ENCODE measurements at places on chromosomes 4 and X. TPM values are rescaled to one million over a fixed set of nuclear protein-coding genes. Genes with fewer than 3 reads are reported as not detected.

GRCh38 chrX:6041630-6042029 is 187.0 kb downstream of the NLGN4X start:
- no peak for DNase-seq

DNA sequence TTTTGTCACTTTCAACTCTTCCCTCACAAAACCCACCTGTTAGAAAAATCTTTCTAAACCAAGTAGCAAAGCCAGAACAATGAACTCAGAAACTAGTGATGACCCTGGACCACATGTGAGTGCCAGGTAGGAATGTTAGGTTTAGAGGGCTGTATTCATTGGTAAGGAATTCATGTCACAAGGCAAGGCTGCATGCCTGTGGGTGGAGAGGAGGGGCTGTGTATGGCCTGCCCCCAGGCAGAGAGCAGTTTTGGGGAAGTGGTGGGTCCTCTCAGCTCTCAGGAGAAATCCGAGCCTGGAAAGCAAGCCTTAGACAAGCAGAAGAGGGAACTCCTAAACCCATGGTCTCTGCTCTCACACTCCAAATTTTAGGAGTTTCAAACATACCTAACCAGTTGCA is 2.4 kb downstream of the RNF175 start:
- DNase-seq: no peak

DNA sequence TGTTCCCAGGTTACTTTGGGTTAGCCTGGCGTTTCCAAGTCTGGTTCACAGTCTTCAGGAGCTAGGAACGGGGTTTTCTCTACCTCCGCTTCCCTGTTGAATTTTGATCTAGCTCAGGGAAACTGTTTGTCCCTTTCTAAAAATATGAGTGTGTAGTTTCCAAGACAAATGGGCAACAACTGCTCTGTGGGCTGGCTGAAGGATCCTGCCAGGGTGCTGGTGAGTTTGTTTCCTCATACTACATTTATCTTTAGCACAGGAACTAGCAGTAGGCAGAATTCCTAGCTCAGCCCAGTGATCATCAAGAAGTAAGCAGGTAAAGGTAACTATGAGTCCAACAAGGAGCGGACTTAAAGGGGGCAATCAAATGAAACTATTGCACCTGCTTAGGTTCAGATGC is 13.3 kb upstream of the FAM47E start:
- DNase-seq: no peak

The CPLX1 gene
- 1.0 TPM for polyA plus RNA-seq

DNA sequence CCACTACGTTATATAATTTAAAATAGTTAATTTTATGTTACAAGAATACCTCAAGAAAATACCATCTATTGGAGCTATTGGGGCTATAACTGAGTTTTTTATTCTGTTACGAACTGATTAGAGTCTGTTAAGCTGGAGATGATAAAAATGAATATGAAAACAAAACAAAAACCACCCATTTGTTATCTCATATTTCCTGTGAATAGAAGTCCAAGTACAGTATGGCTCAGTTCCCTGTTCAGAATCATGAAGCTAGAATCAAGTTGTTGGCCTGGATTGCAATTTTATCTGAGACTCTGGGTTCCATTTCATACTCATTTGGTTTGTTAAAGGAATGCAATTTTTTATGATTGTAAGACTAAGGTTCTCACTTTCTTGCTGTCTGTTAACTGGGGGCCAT is 319.1 kb upstream of the PCDH18 start:
- no peak for DNase-seq

- DNase-seq: no peak
These were observed 17.1 kb downstream of the RCHY1 start for GRCh38 chr4:75497133-75497532.

GRCh38 chrX:153441296-153441695 is 4.6 kb downstream of the TREX2 start:
- DNase-seq: no peak

GRCh38 chrX:41491267-41492004 is 44.3 kb downstream of the NYX start:
- no peak for DNase-seq

GRCh38 chr4:26173619-26174018 is 147.2 kb upstream of the RBPJ start:
- DNase-seq: no peak

GRCh38 chrX:35726176-35726575 is 72.0 kb upstream of the MAGEB16 start:
- DNase-seq: no peak

DNA sequence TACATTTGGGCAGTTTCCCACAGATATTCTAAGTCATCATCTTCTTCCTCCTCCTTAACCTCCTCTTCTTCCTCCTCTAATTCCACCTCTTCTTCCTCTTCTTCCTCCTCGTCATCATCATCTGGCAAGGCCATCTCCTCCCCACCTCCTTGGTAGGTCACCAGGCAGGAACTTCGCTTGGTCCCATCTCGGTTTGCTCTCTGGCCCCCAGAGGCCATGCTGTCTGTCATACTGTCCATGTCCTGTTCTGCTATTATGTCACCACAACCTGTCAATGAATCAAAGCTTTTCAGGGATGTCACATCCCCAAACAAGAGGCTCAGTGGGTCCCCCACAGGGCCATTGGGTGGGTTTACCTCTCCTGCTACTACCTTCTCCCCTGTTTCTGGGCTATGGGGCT is 13.5 kb downstream of the AMER1 start:
- no peak for DNase-seq

The PRICKLE3 gene
- 6.5 TPM for polyA plus RNA-seq

- no peak for DNase-seq
These were observed 617.1 kb upstream of the INTU start for GRCh38 chr4:127015667-127016117.

The TRIM61 gene
- polyA plus RNA-seq: 7.7 TPM

- no peak for DNase-seq
These were observed 13.7 kb downstream of the XG start for GRCh38 chrX:2765549-2765830.

DNA sequence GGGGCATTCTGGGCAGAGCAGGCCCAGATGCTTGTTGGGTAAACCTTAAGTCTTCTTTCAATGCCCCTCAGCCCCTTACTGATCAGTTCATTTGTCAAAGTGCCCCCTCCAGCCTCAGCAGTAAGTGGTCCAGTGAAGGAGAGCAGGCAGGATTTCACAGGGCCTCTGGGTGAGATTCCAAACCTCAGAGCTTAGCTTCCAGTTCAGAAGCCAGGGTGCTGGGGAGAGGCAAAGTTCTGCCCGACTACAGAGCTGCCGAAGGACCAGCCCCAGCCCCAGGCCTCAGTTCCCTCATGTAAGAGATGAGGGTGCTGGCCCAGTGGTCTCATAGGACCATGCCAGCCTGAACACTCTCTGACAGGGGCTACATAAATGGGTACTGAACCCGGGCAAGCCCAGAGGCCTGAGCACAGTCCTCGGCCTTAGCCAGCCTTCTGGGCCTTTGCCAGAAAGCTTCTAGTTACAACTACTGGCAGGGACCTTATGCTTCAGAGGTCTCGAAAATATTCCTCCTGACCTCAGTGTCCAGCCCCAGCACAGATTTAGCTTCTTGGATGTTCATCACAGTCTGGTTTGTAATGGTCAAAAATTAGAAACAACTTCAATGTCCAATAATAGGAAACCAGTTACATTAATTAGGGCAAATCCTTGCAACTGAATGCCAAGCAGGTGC is 851 bp upstream of the RIPPLY1 start:
- DNase-seq: no peak

DNA sequence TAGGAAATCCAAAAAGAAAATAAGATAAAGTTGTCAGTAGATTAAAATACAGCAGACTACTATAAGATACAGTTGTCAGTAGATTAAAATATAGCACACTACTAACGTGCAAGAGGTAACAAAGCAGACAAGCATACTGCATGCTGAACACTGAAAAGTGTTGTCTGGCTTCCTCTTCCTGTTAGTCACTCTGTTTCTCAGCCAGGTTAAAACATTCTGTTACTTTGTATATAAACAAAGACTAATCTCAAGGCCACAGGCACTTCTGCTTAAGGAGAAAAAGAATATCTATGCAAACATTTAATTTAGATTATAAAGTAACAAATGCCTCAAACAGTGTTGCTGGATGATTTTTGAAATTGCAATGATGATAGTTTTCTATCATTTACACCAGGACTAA is 41.0 kb upstream of the SCD5 start:
- DNase-seq: no peak

The MSX1 gene
- polyA plus RNA-seq: 2.2 TPM

The MAGED4 gene
- 49.8 TPM for polyA plus RNA-seq

DNA sequence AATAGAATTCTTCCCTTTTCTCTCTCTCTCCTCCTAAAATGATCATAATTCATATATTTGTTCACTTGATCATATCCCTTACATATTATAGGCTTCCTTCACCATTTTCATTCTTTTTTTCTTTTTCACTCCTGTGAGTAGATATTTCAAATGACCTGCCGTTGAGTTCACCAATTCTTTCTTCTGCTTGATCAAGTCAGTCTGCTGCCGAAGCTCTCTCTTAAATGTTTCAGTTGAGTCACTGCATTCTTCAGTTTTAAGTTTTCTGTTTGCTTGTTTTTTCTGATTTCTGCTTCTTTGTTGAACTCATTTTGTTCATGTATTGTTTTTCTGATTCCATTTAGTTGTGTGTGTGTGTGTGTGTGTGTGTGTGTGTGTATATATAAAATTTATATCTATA is 354.3 kb downstream of the GPAT3 start:
- no peak for DNase-seq

GRCh38 chrX:2703991-2704369 is 12.9 kb downstream of the CD99 start:
- DNase-seq: no peak

The TMEM144 gene
- polyA plus RNA-seq: 5.9 TPM

The CACNA1F gene
- 0.66 TPM for polyA plus RNA-seq

The NRK gene
- 4.7 TPM for polyA plus RNA-seq

- no peak for DNase-seq
These were observed 828 bp downstream of the TSPYL2 start for GRCh38 chrX:53082773-53083616.
